Eye (tissue), 1 donor: ENCODE measurements at places on chromosomes 4 and X.

DNA sequence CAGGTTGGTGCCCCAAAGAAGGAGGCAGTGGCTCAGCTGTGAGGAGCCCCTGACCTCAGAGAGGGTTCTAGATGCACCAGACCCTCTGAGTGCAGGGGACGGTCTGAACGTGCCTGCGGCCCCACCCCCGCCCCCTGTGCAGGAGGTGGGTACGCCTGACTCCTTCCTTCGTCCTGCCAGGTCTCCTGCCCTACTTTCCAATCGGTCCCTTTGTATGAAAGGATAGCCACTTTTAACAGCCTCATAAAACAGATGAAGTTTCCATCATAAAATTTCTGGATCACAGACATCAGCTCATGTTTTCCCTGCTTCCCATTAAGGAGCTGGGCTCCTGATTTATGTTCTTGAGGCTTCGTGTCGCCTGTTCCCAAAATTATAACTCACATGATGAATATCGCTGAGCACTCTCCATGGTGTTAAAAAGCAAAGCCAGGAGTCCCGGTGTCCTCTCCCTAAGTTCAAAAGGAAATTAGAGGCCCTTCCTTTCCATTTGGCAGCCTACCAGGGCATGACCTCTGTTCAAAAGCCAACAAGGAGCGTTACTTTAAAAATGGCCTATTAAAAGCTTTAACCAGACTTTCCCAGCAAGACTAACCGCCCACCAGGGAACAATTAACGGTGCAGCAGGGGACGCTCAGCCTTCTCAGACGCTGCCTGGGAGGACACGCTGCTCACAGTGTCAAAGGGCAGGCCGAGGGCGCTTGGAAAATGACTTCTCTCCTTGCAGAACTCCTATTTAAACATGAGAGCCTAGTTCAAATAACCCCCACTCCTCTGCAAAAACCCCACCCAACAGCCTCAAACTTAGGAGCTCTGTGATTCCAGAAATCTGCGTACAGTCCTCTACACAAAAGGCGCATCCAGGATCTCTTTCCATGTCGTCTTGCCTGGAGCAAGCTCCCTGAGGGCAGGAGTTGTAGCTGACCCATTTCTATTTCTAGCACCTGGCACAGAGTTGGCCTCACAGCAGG, 181.9 kb downstream of the AFAP1 start:
- DNase-seq = no peak

DNA sequence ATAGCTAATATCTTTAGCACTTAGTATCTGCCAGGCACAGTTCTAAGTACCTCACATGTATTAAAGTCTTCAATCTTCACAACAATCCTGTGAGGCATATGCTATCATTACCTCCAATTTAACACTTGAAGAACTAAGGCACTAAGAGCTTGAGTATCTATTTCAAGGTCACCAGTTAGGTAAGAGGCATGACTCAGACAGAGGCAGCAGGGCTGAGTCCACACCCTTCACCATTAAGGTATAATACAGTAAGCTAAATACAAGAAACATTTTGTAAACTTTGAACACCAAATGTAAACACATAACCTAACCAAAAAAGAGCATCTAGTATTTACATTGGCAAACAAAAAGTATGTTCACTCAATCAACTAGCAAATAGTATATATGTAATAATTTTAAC, 1410.9 kb downstream of the PCDH18 start:
- no peak for DNase-seq

DNA sequence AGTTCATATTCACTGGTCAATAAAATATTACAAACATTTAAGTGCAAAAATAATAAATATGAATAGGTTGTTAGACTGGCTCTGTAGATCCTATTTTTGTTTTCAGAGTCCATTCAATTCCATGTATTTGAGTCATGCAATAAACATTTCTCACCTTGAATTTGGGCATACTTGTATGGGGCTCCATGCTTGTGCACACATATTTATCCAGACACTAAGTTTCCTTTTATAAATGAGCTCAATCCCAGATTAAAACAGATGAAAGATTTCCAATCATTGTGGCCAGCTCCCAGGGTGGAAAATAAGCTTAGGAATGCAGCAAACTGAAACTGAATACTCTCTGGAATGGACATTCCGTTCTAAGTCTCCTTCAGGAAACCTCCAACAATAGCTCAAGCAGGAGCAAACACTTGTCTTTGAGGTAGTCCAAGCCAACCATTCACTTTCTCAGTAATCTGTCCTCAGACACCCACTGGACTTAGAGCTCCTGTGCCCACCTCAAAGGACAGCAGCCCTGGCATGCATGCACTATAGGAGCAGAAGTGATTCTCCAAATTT, 16.4 kb downstream of the DMD start:
- no peak for DNase-seq

GRCh38 chr4:101349801-101350064, 2.4 kb upstream of the PPP3CA start:
- DNase-seq = no peak

DNA sequence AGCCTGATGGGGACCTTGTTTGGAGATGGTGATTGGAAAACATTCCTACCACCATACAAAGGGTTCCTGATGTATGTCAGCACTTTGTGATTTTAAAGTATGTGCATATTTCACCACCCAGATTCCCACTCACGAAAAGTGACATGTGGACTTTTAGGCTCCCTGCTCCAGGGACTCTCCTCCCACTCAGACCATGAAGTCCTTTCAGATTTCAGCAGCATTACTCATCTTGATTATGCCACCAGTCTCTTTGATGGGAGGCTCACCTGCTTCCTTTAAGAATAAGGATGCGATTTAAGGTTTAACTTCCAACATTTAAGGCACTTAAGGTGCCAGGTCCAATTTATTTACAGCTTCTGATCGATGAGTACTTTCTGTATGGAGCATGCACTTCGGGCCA, 204.4 kb downstream of the PPARGC1A start:
- DNase-seq = no peak

DNA sequence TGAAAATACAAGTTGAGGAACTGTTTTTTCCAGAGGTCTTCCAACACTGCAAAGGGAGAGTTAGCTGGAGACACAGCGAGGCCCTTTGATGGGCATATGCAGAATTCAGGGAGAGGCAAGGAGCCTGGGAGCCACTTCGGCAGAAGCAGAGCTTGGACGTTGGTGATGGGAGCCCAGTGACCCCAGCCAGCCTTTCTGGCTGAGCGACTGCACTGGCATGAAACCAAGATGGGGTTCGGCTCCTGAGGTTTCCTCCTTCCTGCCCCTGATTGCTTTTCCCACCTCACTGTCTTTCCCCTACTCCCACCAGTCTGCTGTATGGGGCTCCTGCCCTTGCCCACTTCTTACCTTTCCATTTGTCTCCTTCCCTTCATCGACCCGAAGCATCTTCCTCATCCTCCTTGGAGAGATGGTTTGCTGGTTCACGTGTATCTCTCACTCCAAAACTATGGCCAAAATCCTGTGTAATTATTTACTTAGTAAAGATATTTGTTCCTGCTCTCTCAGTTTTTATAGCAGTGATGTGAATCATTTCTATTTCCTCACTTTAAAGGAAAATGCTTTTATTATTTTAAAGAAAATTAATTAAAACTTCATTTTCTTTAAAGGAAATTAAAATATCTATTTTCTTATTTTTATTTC, 100.5 kb downstream of the NFKB1 start:
- DNase-seq = no peak

DNA sequence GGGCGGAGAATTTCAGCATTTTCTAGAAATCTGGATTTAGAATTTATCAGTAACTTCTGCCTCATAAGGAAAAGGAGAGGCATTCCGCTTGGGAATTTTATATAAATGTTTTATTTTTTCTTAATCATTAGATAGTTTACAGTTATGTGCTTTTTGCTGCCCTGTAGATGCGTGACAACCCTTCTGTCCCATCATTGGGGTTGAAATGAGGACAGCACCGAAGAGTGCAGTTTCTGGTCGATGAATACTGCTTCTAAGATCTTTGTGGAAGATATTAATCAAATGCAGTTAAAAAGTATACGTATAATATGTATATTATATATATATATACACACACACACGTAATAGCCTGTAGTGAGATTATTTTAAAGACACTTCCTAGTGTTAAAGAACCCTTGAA, 1.5 kb downstream of the RBPJ start:
- DNase-seq = no peak

GRCh38 chr4:28744066-28744465, 1883.4 kb downstream of the STIM2 start:
- DNase-seq = no peak

DNA sequence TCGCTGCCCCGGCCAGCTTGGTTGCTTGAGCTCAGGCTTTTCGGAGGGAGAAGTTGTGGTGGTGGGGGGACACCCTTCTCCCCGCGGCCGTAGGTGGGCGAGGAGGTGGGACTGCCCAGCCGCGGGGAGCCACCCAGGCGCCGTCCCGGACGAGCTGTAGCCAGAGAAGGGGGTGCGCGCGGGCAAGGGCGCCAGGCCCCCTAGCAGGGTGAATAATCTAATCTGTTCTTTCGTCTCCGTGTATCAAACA, 3.1 kb downstream of the MID1IP1 start:
- DNase-seq = no peak

- DNase-seq = no peak
Observed at GRCh38 chr4:146709956-146710355, 71.3 kb downstream of the POU4F2 start.

DNA sequence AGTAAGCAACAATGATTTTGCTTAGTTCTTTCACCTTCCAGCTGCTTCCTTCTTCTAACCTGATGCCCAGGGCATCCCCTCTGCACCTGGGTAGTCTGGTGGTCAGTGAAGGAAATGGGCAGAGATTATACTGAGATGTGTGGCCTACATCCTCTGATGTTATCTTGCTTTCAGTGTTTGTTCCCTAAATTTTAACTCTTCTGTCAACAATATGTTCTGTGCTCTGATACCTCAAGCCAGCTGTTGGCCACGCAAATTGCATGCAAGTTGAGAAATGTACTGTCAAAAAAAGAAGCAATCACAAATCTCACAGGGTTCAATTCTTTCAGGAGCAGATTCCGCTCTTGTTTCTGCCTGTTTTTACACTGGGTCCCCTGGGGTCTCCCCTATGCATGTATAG, 73.8 kb downstream of the FBXW7 start:
- no peak for DNase-seq

DNA sequence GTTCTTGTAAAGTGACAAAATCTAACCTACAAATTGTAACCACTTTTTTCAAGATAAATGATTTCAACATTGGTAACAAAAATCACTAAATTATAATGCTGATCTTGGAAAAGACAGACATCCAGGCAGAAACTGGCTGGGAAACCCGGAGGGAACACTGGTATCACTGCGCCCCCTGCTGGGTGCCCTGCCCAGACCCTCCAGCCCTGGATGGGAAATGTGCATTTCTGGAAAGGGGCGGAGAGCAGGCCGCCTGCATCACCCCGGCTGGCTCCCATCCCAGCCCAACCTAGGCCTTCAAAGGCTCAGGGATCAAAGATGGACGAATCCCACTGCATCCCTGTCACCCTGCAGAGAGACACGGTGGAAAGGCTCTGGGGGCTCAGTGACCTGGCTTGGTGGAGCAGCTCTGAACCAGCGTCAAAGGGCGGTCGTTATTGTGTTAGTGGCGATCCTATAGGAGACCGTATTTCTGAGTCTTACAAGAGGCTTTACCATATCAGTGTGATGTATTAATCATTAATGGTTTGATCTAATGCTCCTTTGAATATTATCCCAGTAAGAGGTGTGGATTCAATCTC, 37.3 kb downstream of the ACOX3 start:
- DNase-seq = peak; percentile 92
